ENCODE measurements at places on chromosomes 3 and 15.

DNA sequence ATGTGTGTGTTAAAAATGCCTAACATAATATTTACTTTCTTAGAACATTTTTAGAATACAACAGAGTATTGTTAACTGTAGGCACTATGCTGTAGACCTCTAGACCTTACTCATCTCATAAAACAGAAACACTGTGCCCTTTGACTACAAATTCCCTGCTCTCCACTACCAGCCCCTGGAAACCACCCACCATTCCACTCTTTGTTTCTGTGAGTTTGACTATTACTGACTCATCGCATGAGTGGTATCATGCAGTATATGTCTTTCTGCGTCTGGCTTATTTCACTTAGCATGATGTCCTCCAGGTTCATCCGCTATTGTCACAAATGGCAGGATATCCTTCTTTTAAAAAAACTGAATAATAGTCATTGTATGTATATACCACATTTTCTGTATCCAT lies 216.7 kb upstream of the CFAP20DC start:
- DNase-seq, result no peak

DNA sequence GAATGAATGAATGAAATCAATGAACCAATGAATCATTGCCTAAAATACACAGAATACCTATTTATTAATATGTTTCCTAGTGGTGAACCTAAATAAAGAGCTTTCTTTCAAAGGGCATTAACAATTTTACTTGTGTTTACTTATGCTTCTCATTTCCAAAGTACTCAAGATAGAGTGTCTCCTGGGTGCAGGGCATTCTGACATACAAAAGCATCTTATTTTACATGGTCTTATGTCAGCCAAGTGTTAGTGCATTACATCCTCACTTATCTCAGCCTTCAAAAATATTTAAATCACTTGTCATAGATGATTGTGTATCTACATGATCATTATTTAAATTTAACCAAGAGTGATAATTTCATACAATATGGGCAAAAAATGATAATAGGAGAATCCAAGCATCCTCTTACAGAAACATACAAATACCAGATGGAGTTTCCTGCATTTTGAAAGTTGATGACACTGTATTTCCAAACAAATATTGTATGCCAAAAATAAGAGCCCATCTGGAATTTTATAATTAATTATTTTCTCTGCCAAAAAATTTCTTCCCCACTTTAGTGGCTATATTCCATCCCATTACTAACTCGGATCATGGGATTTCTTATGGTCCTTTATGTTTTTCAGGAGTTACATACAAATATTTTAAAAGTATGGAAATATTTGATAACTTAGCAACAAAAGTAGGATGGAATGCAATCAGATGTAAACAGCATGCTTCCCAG lies 279.0 kb downstream of the RBMS3 start:
- DNase-seq, result no peak

DNA sequence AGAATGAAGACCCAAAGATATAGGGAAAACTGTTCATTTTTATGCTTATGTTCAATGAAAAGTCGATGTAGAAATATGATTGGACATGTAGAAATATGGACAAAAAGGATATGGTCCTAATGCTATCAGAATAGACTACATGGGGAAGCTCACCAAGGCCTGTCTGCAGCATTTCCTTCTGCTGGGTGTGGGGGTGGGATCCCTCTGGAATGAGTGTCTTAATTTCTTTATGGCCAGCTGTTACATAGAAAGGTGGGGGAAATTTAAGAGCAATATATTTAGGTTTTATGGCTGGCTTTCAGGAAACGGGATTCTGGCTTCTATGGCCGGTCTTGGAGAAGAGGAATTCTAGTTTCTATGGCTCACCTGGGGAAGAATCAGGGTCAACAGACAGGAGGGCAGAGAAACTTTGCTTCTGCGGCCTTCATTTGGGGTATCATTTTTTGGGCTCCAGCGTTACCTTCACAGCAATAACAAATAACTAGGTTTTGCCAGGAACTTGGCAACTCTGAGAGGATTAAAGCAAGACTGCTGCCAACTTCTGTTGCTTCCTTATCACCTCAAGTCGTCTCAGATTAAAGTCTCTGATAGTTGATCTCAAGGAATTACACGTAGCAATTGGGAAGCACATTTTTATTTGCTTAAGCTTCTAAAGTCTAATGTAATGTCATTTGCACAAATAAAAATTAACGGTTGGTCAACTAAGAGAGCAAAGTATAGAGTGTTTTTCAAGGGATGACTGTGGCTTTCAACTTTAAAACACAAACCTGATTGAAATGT lies 57.0 kb upstream of the GATM start:
- no peak for DNase-seq

- no peak for DNase-seq
These were observed 12.9 kb downstream of the MB21D2 start for GRCh38 chr3:192904632-192905289.

- DNase-seq, result no peak
These were observed 86.9 kb downstream of the CDIN1 start for GRCh38 chr15:36666228-36666905.

DNA sequence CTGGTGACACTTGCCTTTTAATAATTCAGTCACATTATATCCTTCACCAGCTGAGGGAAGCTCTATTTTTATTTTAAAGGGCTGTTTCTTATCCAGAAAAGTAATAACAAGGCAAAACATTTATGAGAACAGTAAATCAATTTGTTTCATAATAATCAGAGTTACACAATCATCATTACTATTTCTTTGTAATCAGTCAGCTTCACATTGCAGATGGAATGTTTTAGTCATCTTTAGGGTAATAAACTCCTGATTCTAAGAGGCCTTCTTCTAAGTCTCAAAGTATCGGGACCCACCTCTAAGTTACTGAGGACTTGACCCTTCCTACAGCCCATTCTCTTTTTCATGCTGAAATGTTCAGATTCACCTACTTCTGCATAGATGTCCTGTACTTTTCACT lies 298.3 kb upstream of the TGFBR2 start:
- DNase-seq, result no peak

GRCh38 chr15:69026355-69026754 lies 11.9 kb downstream of the NOX5 start:
- DNase-seq, result no peak

DNA sequence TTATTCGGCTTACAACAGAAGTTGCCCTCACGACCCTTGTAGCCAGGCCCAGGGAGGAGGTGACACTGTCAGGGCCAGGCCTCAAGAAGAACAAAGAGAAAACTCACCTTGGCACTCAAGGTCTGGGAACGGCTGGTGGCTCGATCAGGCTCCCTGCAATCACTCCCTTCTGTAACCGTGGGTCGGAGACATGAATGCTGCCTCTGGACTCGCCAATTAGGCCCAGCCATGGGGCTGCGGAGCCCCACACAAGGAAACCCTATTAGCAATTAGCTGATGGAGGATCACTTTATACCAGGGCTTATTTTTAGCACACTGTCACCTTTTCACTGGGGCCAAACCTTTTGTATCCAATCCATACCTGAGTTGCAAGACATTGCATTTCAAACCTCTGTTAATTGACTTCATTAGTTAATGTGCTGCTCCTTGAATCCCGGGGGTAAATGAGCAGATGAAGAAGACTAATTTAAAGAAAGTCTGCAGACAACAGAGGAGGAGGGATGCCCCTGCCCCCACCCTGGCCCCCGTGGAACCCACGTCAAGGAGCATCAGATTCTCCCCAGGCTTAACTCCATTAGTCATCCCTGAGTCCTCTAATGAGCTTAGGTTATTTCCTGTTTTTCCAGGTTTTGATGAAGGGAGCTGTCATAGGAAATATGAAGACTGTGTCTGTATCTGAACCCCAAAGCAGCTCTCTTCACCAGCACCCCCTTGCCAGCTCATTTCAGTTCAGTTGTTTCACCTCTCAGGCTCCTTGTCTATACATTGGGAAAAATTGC lies 255.3 kb downstream of the RORA start:
- no peak for DNase-seq

- DNase-seq, result no peak
These were observed 45.8 kb downstream of the HAPLN3 start for GRCh38 chr15:88849376-88850072.

DNA sequence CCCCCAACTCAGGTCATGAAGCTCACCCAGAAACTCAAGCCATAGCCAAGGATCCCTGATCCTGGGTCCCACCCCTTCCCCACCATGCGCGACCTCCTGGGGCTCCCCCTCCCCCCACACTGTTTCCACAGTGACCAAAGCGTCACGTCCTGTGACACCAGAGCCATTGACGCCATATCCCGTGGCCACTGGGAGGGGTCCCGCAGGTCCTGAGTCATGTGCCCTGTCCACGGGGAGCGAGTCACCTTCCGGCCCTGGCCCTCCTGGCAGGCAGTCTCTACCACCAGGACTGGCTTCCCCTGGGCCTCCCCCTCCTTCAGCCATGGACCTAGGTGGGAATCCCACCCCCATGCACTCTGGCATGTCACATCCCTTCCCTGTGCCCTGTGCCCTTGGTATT lies 15.6 kb downstream of the SEMA3F start:
- DNase-seq, result no peak

DNA sequence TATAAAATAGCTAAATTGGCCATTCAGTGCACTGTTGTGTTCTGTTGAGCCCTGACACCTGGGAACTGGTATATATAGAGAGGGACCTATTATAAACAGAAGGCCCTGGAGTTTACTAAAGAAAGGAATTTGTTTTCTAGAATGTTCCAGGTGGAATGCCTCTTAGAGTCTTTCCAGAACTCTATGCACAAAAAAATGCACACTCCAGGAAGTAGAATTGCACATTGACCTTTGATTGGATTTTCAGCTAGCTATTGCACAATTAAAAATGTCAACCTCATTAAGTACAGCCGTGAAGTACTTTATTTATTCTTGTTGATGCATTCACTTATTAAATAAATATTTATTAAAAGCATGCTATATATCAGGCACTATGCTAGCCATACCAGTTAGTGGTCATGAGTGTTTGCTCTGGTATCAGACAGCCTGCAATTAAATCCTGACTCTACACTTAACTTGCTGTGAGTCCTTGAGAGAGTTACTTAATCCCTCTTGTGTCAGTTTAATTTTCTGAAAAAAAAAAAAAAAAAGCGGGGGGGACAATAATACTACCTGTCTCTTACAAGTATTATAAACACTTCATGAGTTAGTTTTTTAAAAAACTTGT lies 40.8 kb downstream of the NDUFB4 start:
- DNase-seq, result no peak

DNA sequence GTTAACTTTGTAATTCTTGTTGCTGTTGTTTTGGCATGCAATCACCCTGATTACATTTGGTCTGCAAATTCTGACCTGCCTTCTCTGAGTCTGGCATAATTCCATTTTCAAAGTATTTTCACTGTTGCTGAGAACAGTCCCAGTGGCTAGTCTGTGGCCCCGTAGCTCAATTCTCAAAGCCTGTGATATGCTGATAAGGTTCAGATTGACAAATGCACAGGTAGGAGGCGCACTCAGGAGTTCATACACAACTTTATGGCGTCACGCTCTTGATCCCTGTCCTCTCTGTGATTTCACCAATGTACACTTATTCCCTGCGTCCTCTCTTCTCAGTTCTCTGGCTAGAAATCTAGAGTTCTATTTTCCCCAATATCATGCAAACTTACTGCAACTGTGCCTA lies 376.6 kb upstream of the SLCO3A1 start:
- no peak for DNase-seq

GRCh38 chr15:40340740-40341400 lies at the start of gene CCDC9B:
Gene CCDC9B, minus strand, starts transcription at chr15:40340939. Its CDS starts 120 bp downstream, at chr15:40340819.
- DNase-seq, result no peak

GRCh38 chr3:8576841-8577571 lies 67.6 kb downstream of the SSUH2 start:
- no peak for DNase-seq

DNA sequence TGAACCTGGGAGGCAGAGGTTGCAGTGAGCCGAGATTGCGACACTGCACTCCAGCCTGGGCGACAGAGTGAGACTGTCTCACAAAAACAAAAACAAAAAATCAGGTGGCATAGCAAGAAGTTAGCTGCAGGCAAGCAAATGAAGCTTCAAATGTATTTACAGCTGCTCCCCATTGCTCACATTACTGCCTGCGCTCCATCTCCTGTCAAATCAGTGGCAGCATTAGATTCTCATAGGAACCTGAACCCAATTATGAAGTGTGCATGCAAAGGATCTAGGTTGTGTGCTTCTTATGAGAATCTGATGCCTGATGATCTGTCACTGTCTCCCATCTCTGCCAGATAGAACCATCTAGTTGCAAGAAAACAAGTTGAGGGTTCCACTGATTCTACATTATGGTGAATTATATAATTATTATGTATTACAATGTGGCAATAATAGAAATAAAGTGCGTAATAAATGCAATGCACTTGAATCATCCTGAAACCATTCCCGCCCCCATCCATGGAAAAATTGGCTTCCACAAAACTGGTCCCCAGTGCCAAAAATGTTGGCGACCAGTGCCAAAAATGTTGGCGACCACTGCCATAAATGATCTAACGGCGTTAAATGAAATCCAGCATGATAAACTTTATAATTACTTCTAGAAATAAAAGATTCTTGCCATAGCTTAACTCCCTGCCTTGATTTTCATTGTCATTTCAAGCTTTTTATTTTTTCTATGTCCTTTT lies 616.7 kb upstream of the NAALADL2 start:
- no peak for DNase-seq

Measured in activated gamma-delta T cell (primary cell).